ENCODE measurements at places on chromosomes 5 and 9.

GRCh38 chr5:125439243-125439642, 692.8 kb upstream of the ZNF608 start:
- DNase-seq: no peak

DNA sequence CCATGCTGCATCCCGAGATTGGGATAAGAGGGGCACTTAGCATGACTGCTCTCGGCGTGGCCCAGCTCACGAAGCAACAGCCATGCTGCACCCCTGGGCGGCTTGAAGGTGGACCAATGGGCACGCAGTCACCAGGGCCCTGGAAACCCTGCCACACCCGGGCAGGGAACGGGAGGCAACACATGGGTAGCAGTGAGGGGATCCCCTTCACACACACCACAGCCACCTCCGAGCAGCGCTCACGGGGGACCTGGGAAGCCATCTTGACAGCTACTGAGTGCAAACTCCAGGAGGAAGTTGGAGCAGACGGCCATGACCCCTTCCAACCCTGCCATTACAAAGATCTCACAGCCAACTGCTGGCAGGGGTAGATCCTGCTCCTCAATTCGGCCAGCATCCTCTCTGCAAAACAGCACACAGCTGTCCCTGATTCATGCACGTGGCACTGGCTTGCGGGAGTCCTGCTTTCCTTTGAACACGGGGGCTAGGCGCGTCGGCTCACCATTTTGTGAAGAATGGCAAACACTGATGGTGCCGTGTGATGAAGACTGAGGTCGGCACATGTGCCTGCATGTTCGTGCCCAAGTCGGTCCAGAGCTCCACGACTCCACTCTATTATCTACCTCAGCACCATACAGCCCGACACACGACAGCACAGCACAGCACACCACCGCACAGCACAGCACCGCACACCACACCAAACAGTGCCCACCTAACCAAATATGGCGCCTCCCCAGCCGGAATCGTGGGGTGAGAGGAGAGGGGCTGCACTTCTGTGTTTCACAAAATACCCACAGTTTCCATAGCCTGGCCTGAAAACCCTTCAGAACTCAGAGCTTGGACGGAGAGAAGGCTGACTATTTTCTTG, 5.0 kb downstream of the UBAC1 start:
- no peak for DNase-seq

DNA sequence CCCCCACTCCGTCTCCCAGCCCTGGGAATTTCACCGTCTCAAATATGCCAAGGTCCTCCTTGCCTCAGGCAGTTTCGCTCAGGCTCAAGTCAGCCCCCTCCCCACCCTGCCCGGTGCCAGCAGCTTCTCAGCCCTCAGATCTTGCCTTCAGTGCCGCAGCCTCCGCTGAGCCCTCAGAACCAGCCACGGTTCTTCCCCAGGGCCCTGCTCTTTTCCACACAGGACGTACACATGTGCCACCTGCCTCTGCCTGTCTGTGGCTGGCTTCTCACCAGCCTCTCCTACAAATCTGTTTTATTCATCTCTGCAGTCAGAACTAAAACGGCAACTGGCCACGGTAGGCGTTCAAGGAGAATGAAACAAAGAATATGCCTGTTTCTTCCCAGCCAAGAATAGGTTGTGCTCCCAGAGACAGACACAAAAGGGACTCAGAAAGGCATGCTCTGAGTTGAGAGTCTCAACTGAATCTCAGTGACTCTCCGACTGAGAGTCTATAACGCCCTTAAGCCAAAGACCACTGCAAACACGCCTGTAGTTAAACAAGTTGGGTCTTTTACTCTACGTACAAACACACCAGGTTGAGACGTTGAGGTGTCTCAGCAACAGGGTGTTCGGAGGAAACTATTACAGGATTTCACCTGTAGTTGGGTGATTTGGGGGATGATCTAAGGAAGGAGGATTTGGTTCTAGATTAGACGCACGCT, 10.6 kb upstream of the GRIN1 start:
- DNase-seq: no peak

GRCh38 chr9:34709196-34709978, 549 bp downstream of the CCL21 start:
- no peak for DNase-seq

DNA sequence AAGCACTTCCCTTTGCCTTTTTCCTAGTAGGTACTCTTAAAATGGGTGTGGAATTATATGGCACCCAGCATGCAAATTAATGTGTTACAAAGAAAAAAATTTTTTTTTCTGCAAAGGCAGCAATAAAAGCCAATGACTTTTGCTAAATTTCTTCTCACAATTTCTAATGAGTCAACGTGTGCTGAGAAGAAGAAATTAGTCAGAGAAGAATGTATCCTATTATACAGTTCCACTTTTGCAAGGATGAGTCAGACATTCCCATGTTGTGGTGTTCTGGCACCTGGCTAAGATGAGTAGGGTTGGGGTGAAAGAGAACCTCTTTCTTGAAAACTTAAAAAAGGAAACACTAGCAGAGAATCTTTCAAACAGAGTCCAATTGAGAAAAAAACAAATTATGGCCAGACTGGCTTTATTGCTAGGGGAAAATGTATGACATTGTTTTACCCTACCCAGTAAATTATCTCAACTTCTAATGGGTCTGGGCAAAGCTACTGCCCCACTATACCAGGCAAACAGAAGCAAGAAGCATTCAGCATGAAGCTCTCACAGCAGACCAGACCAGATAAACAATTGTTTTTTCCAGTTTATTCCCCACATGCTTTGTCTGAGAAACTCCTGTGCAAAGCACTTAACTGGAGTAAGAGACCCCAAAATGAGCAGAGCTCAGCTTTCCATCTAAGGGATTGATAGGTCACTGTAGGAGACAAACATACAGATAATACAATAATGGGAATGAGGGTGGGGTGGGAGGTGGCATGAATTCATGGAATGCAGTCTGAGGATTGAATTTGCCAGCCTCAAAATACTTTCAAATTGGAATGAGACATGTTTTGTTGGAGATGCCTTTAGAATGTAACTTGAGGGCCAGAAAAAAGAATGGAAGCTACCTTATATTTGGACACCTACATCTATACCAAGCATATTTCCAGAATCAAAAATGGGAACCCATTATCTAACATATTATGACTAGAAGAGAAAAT, 220.8 kb upstream of the RFX3 start:
- no peak for DNase-seq

- no peak for DNase-seq
Measured at GRCh38 chr5:68282001-68282400, 66.4 kb downstream of the PIK3R1 start.

- DNase-seq: no peak
Measured at GRCh38 chr5:68306361-68307014, 90.9 kb downstream of the PIK3R1 start.

DNA sequence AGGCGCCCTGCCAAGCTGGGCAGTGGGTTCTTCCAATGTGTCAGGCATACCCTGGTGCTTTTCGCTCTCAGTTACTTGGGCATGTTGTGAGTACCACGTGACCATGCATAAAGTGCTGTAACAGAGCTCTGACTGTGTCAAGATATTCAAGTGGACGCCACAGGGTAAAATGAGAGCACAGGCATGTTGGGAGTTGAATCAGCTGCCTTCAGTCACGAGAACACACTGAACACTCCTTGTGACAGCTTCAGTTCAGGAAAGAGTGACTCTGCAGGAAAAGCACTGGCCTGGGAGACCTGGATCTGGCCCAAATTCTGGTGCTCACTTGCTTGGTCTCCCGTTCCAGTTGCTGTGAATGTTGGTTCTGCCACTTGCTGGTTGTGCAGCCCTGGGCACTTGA, 5.1 kb downstream of the MLANA start:
- no peak for DNase-seq

DNA sequence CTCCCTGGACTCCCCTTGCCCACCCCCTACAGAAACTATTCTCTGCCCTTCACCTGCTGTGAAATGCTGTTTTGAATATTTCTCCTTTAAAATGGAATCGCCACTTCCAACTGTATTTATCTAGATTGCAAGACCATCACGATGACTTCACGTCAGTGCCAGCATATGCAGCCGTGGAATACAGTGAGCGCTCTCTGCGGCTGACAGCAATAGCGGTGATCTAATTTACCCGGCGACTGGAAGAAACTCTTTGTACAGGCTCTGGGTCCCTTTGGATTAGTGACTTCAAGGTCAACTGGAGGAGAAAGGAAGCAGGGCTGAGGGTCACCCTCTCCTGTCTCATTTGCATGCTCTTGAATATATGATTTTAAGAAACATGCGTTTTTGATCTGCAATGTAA, 192.0 kb downstream of the IRX1 start:
- DNase-seq: no peak

- DNase-seq: no peak
Measured at GRCh38 chr5:7690557-7690956, 160.4 kb downstream of the CFAP90 start.

DNA sequence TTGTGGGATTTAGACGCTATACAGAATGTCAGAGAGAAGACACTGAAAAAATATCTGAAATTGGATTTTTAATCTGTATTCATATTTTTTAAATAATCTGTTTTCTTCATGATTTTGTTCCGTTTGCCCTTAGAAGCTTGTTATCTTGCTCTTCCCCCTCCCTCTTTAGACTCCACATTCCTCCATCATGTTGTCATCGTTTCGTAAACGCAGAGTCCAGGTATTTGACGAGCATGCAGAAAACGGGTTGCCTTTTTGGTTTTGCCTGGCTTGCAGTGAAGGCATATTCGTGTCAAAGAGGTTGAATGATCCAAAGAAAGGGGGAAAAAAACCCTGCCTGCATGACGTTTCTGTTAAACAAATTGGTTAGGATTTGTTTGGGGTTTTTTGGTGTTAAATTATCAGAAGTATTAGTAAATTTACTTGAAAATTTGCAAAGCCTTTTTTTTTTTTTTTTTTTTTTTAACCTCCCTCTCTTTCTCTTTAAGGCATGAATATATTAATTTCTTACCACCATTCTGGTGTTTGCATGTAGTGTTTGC, 2.9 kb downstream of the SPTAN1 start:
- DNase-seq: no peak

DNA sequence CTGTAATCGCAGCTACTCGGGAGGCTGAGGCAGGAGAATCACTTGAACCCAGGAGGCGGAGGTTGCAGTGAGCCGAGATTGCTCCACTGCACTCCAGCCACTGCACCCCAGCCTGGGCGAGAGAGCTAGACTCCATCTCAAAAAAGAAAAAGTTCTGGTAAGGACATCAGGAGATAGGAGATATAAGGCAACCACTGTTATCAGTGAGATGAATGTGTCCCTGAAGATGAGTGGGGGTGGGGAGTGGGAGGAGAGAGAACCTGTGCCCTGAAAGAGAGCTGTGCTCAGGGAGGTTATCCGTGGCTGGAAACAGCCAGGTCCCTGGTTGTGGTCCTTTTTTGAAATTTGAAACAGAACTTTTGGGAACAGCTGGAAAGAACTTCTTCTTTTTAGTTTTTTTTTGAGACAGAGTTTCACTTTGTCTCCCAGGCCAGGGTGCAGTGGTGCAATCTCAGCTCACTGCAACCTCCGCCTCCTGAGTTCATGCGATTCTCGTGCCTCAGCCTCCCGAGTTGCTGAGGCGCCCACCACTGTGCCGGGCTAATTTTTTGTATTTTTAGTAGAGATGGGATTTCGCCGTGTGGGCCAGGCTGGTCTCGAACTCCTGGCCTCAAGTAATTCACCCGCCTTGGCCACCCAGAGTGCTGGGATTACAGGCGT, 2.6 kb downstream of the PTPA start:
- DNase-seq: no peak

DNA sequence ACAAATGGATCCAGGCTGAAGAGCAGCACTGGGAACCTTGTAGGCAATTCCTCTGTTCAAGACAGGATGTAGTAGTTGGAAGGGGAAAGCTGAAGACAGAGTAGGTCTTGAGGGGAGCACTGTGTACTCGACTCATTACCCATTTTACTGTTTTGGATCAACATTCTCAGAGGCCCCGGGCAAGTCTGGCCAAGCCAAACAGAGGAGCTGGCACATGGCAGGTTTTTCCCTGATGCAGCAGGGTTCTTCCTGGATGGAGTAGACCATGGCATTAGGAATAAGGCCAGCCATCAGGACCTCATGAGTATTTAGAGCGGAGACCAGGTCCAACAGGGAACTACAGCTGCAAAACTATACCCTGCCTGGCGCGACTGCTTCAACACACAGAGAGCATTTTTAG, 4.4 kb downstream of the SVEP1 start:
- DNase-seq: no peak

GRCh38 chr5:79505138-79505537, 8.8 kb downstream of the HOMER1 start:
- DNase-seq: no peak

DNA sequence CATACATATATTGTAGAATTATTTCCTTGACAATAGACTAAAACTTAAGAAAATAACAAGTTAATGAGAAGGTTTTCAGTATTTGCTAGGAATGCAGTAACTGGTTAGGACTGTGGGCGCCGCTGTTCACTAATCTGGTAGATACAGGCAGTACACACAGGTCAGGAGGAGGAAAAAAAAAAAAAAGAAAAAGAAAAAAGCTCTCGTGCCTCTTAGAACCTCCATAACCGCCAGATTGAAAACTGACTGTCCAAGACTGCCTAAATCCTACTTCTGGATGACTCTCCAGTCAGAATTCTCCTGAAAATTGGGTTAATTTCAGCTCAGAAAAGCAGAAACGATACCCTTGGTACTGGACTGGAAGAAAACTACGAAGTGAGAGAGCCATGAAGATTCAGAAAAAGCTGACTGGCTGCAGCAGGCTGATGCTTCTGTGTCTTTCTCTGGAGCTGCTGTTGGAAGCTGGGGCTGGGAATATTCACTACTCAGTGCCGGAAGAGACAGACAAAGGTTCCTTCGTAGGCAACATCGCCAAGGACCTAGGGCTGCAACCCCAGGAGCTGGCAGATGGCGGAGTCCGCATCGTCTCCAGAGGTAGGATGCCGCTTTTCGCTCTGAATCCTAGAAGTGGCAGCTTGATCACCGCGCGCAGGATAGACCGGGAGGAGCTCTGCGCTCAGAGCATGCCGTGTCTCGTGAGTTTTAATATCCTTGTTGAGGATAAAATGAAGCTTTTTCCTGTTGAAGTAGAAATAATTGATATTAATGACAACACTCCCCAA, at the start of gene PCDHGA1:
PCDHGA1 (plus strand) TSS at position 216 of the 782 bp plus-strand sequence.
- no peak for DNase-seq

DNA sequence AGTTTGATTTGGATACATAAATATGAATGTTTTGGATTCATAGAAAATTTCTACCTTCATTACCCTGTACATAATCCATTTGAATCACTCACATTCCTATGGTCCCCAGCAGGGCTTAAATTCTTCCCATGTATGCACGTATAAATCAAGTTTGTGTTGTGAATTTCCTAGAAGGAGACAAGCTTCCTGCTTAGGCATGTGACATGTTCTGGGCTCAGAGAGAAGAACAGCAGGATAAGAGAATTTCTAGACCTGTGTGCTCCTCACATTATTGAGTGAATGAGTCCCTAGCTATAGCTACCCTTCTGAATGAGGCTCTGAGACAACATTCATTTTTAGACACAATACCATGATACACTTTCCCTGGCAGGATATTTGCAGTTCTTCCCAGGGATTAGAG, 229.1 kb downstream of the YTHDC2 start:
- no peak for DNase-seq
